Astrocyte (in vitro differentiated cells and primary cell): ENCODE measurements at places on chromosomes 4 and X. TPM values are rescaled to one million over a fixed set of nuclear protein-coding genes. Genes with fewer than 3 reads are reported as not detected.
A peak's percentile ranks its signal among the peaks of the same experiment; 100 is the strongest.

- no peaks in the 10 kb centered on the region for H3K4me1 ChIP-seq
- no peaks in the 10 kb centered on the region for H3K27me3 ChIP-seq
- no peak for DNase-seq
- no peak overlapping the region for H3K4me3 ChIP-seq
- no peak overlapping the region for H3K27ac ChIP-seq
Measured at GRCh38 chr4:85905761-85906160, 430.8 kb downstream of the ARHGAP24 start.

GRCh38 chr4:15341733-15342300 is 86.0 kb upstream of the C1QTNF7 start:
- DNase-seq = no peak
- H3K4me3 ChIP-seq = no peak overlapping the region
- H3K4me1 ChIP-seq = peaks cover 3% of the 10 kb centered on the region
- H3K27ac ChIP-seq = no peak overlapping the region
- no peaks in the 10 kb centered on the region for H3K36me3 ChIP-seq

- no peaks in the 10 kb centered on the region for H3K27me3 ChIP-seq
- peak overlapping the region; percentile 67 for H3K27ac ChIP-seq
- peaks cover 16% of the 10 kb centered on the region for H3K4me1 ChIP-seq
Measured at GRCh38 chr4:52658641-52659000, 480 bp downstream of the USP46 start.

- no peaks in the 10 kb centered on the region for H3K27me3 ChIP-seq
- no peak overlapping the region for H3K4me3 ChIP-seq
- no peak for DNase-seq
- H3K27ac ChIP-seq = no peak overlapping the region
- H3K4me1 ChIP-seq = no peaks in the 10 kb centered on the region
Measured at GRCh38 chr4:127822430-127822829, 40.3 kb downstream of the HSPA4L start.

DNA sequence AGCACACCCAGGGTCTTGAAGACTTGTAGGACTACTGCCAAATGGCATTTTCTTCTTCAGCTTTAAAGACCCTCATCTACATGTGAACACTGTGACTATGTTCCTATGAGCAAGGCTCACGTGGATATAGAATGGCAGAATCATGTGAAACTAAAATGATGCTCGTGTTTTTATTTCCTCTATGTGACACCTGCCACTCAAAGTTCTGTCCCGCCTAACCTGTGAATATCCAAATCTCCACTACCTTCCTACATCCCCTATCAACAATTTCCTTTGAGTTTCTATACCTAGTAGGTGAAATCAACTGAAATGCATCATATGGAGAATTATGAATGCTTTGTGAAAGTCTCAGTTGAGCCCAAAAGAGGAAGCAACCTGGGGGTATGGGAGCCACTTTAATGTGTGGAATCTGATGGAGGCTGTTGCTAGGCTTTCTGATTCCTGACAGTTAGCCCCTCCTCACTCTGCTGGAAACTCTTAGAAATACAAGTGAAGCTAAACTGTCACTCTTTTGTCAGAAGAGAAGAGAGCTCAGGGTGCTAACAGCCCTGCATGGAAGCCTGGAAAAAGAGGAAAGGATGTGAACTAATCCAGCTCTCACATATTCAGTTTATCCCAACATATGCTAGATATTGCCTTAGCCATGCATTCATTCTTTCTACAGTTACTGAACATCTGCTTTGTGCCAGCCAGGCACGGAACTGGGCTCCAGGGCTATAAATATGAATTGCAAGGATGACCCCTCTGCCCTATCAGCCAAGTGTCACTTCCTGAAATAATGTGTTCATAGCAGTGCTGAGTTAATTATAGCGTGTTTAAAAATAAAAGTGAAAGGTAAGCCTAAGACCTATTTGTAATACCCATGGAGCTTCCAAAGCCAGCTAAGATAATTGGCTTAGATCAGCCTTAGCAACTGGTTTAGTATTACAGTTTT is 11.0 kb downstream of the LHFPL1 start:
- H3K27ac ChIP-seq = no peak overlapping the region
- no peak overlapping the region for H3K4me3 ChIP-seq
- DNase-seq = no peak
- no peaks in the 10 kb centered on the region for H3K36me3 ChIP-seq

- no peak overlapping the region for H3K27ac ChIP-seq
- no peaks in the 10 kb centered on the region for H3K36me3 ChIP-seq
- H3K4me1 ChIP-seq = no peaks in the 10 kb centered on the region
- no peak overlapping the region for H3K4me3 ChIP-seq
Measured at GRCh38 chr4:100269446-100269845, 79.2 kb upstream of the DDIT4L start.

DNA sequence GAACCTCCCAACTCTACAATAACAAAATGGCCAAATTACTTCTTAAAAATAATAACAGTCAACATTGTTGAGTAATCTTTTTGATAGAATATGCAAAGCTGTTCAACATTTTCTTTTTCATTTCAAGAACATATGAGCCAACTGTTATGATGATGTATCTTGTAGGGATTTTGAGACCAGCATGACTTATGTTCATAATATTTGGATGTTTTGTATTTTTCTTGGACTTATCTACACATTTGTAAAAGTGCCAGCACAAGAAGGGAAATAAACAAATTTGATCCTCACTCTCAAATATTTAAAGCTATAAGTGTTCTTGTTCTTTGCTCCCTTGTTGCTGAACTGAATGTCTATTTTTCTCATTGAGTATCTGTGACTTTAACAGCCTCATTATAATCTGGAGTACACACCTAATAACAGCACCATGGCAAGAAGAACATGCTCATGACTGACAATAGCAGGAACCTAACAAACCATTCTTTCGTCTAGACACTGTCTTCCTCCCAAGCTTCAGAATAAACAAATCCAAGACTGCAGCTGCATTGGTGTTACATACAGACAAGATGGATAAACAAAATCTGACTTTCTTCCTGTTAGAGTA is 1049.7 kb downstream of the FAT4 start:
- no peaks in the 10 kb centered on the region for H3K36me3 ChIP-seq
- H3K27me3 ChIP-seq = no peaks in the 10 kb centered on the region
- no peak overlapping the region for H3K27ac ChIP-seq
- no peaks in the 10 kb centered on the region for H3K4me1 ChIP-seq
- H3K4me3 ChIP-seq = no peak overlapping the region

GRCh38 chr4:61070269-61070668 is 129.9 kb upstream of the ADGRL3 start:
- H3K36me3 ChIP-seq = no peaks in the 10 kb centered on the region
- no peak for DNase-seq
- no peak overlapping the region for H3K27ac ChIP-seq
- H3K4me1 ChIP-seq = no peaks in the 10 kb centered on the region
- H3K4me3 ChIP-seq = no peak overlapping the region
- H3K27me3 ChIP-seq = no peaks in the 10 kb centered on the region

DNA sequence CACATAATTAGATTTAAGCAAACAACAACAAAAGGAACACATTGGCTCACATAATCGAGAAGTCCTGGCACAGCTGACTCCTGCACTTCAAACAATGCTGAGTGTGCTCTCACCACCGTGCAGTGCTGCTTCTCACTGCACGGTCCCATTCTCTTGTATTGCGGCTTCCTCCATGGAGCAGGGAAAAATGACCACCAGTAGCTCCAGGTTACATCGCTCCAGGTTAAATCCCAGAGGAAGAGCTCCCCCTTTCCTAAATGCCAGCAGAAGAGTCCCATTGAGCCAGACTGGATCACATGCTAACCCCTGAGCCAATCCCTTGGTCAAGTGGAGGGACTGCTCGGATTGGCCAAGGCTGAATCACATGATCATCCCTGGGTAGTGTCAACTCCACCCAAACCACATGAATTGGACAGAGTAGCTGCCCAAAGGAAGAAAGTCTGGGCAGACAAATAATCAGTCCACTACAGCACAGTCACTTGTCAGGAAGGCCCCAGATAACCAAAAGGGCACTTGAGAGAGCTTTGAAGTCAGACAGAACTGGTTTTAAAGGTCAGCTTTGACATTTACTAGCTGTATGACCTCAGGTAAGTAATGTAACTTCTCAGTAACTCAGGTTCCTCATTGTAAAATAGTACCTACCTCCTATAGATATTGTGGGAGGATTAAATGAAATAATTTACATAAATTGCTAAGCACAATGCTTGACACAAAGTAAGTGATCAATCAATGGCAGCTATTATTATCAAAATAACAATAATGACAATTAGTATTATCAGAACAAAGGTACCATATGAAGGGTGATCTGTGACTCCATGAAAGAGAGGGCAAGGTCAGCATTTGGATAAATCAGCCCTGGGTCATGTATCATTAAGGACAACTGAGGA is 14.3 kb downstream of the TEC start:
- DNase-seq = no peak
- H3K27ac ChIP-seq = no peak overlapping the region
- H3K36me3 ChIP-seq = no peaks in the 10 kb centered on the region
- H3K4me1 ChIP-seq = peaks cover 7% of the 10 kb centered on the region
- no peaks in the 10 kb centered on the region for H3K27me3 ChIP-seq

GRCh38 chr4:158122501-158122900 is 50.3 kb downstream of the GASK1B start:
- no peak overlapping the region for H3K4me3 ChIP-seq
- H3K4me1 ChIP-seq = peaks cover 13% of the 10 kb centered on the region
- no peaks in the 10 kb centered on the region for H3K36me3 ChIP-seq
- H3K27ac ChIP-seq = no peak overlapping the region

DNA sequence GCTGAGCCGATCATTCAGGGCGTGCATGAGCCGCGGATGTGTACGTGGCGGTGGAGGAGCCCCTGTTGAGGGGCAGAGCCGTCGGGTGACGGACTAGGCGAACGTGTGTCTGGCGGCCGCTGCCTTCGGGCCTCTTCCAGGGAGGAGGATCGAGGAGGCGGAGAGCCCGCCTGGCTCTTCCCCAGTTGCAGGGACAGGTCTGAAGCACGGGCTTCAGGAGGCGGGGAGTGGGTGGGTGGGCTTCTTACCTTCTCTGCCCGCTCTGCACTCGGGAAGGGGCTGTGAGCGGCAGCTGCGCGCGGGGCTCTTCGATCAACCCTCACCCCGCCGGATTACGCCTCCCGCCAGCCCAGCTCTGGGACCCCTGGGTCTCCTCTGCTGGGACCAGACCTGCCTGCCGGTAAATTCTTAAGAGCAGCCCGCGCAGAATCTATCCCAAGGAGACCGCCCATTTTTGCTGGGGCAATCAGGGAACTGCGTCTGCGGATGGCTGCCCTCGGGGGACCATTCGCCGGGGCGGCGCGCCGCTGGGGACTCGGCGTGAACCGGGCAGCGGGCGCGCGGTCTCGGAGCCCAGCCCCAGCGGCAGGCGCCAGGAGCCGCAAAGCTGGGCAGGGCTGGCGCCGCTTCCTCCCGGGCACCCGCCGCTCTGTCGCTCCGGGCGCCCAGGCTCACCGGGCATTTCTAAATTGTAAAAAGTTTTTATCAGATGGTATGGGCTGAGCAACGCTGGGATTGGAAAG is 4.9 kb downstream of the PLAC8 start:
- no peaks in the 10 kb centered on the region for H3K36me3 ChIP-seq
- no peaks in the 10 kb centered on the region for H3K27me3 ChIP-seq
- H3K4me3 ChIP-seq = peak overlapping the region; percentile 67

DNA sequence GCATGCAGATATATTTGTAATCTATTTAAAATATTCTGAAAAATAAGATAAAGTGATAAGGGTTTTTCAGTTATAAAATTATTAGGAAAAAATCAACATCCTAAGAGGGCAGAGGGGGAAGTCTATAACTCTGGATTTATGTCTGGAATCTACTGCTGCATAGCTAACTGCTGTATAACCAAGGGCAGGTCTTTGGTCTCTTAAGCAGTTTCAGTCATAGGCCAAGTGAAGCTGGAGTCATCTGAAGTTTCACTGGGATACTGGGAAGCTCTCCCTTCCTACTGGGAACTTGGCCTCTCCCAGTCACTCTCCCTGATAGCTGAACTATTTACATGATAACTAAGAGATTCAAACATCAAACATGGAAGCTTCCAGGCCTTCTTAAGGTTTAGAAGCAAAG is 1409.9 kb upstream of the PCDH7 start:
- no peaks in the 10 kb centered on the region for H3K36me3 ChIP-seq
- no peaks in the 10 kb centered on the region for H3K27me3 ChIP-seq
- DNase-seq = no peak
- H3K4me3 ChIP-seq = no peak overlapping the region
- H3K27ac ChIP-seq = no peak overlapping the region
- peaks cover 10% of the 10 kb centered on the region for H3K4me1 ChIP-seq

DNA sequence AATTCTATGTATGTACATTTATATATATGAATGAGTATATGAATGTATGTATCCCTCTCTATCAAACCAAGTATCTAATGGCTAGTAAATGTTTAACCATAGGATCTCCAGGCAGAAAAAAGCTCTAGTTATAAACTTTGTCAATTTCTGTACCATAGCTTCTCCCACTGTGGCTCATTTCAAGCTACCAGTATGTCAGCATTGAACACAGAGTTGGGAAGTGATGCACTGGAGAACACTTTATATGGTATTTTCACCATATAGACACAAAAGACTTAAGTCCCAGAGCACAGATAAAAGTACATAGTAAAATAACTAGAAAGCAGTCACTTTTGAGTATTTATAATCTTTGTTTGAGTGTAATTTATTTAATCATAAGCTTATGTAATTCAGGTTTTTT is 53.9 kb upstream of the ATP8A1 start:
- H3K27me3 ChIP-seq = no peaks in the 10 kb centered on the region
- no peak overlapping the region for H3K27ac ChIP-seq
- no peaks in the 10 kb centered on the region for H3K4me1 ChIP-seq
- H3K36me3 ChIP-seq = no peaks in the 10 kb centered on the region
- H3K4me3 ChIP-seq = no peak overlapping the region
- DNase-seq = no peak

DNA sequence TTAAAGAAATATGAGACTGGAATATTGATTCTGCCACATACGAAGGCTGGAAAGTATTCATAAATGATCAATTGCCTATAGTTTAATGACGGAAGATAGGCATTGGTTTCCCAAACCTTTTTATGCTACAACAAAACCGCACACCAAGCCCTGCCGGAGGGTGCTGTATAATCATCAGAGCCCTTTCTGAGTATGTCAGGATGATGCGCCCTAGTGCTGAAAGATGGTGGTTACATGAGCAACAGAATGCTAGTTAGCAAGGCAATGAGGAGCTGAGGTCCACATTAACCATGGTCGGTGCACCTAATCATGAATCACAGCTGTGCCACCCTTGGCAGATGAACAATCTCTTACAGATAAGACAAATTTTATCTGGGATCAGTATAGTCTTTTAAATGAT is 491.1 kb downstream of the PACRGL start:
- H3K4me3 ChIP-seq = no peak overlapping the region
- H3K4me1 ChIP-seq = no peaks in the 10 kb centered on the region
- no peak for DNase-seq
- H3K27me3 ChIP-seq = no peaks in the 10 kb centered on the region
- H3K27ac ChIP-seq = no peak overlapping the region

GRCh38 chr4:96228463-96228862 is 388.6 kb downstream of the PDHA2 start:
- no peak for DNase-seq
- no peaks in the 10 kb centered on the region for H3K4me1 ChIP-seq
- no peak overlapping the region for H3K4me3 ChIP-seq
- no peaks in the 10 kb centered on the region for H3K36me3 ChIP-seq

Gene TXK
- 0.50 TPM in 1 of 2 replicates, not detected in the other for total RNA-seq

Gene PRSS12
- total RNA-seq = 2.1 and 4.1 TPM in 2 replicates

Gene ARMCX1
- total RNA-seq = 17.9 and 20.1 TPM in 2 replicates
